Activated naive CD8-positive, alpha-beta T cell treated with anti-CD3 and anti-CD28 coated beads, Interleukin-2, amount 50 U/mL, for 24 hours (primary cell): ENCODE measurements at places on chromosomes 2 and 18.

DNA sequence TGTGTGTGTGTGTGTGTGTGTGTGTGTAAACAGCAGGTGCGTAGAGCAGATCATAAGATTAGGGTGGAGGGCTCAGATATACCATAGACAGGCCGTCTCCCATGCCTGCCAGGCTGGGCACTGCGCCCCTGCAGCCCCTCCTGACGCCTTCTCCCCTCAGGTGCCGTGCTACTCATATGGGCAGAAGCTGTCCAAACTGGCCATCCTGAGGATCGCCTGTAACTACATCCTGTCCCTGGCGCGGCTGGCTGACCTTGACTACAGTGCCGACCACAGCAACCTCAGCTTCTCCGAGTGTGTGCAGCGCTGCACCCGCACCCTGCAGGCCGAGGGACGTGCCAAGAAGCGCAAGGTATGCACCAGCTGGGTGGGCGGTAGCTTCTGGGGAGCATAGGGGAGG lies 10.0 kb downstream of the ATOH8 start:
- DNase-seq, result no peak

DNA sequence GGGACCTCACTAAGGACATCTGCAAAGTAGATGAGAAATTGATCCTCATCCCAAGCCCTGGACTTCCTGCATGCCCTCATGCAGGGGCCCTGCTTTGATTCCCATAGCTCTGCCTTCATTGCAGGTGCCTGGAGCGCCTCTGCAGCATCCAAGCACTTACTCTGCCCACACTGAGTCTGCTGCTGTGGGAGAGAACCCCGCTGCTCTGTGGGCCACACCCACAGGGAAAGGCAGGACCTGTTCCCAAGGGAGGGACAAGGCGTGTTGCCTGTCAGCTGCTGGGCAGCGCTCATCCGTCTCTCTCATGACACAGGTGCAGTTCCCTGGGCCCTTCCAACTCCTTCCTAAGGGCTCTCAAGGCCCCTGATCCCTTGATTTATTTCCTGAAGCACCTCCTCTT lies 266.8 kb upstream of the SMIM21 start:
- no peak for DNase-seq

GRCh38 chr2:120731175-120731574 lies 4.5 kb upstream of the GLI2 start:
- DNase-seq, result no peak

- no peak for DNase-seq
Observed at GRCh38 chr18:12009581-12010140, 28.4 kb downstream of the IMPA2 start.

DNA sequence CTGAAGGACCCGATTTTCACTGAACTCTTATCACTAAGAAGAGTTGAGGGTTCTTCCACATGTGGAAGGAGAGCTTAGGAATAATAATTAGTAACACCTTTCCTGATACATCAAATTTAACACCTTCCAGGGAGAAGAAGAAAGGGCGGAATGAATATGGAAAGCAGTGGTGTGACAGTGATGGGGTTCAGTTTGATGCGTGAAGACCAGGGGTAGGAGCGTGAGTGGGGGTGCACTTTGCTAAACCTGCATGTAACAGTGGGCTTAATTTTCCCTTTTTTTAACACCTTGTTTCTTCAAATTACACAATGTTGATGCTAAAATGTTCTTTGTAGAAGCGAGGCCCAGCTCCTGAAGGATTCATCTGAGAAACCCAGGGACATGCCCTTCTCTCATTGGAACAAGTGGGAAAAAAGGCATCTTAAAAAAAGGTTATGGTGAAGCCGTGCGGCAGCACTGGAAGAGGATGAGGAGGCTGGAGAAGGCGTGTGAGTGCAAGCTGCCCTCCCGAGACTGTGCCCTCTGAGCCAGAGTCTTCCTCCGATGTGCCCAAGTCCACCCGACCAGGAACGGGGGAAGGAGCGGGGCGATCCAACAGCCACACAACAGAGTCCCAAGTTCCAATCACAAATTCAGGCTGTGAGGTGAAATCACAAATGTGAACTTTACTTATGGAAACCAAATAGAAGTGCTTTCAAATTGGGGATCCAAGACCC lies 80.8 kb downstream of the MBP start:
- no peak for DNase-seq

GRCh38 chr2:133768658-133769435 lies 200.6 kb upstream of the NCKAP5 start:
- no peak for DNase-seq

DNA sequence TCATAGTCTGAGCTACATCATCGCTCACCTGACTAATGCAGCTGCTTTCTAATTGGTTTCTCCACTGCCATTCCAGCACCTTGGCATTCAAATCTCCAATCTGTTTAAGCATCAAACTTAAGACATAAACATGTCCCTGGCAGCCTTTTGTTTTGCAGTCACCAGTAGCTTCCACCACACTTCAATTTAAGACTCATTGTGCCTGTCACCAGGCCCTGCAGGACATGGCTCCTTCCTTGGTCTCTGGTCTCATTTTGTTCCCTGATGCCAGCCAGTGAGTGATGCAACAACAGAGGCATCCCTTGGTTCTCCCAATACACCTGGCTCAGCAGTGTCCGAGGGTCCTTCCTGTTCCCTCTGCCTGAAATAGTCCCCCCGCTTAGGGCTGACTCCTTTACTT lies 292.4 kb upstream of the PXDN start:
- no peak for DNase-seq

DNA sequence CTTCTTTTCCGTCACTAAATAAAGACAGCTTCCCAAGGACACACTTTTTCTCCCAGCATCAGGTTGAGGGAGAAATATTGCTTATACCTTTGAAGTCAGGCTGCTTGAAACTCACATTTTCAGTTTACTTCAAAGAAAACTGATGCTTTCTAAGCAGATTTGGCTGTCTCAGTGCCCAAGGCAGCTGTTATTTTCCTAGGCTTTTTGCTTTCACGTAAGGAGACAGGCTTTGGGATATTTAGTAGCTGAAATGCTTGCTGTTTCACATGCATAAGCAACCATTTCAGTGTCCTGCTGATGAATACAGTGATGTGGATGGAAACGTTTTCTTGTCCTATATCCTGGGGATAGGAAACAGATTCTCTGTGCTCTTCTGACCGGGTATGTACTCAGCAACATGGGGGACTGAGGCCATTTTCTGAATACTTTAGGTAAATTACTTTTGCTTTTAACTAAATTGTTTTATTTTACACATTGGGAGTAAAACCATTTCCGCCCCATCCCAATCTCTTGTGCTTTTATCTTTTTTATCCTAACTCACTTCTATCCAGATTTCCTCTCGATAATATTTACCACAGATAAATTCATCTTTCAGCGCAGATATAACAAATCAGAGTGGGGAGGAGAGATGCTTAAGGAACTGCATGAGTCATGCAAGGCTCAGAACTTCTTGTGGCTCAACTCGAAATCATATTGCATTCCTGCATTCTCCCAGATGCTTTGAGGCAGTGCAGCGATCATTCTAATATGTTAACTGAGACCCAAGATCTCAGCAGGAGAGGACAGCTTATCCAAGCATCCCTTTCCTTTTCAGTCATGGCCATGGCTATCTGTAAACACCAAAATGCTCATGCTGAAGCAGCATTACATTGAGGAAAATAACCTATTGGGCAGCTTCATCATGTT lies 22.2 kb downstream of the GALR1 start:
- no peak for DNase-seq

GRCh38 chr2:9191041-9191481 lies 15.6 kb upstream of the ASAP2 start:
- no peak for DNase-seq

- no peak for DNase-seq
Observed at GRCh38 chr2:148971547-148971946, 67.0 kb upstream of the LYPD6B start.

DNA sequence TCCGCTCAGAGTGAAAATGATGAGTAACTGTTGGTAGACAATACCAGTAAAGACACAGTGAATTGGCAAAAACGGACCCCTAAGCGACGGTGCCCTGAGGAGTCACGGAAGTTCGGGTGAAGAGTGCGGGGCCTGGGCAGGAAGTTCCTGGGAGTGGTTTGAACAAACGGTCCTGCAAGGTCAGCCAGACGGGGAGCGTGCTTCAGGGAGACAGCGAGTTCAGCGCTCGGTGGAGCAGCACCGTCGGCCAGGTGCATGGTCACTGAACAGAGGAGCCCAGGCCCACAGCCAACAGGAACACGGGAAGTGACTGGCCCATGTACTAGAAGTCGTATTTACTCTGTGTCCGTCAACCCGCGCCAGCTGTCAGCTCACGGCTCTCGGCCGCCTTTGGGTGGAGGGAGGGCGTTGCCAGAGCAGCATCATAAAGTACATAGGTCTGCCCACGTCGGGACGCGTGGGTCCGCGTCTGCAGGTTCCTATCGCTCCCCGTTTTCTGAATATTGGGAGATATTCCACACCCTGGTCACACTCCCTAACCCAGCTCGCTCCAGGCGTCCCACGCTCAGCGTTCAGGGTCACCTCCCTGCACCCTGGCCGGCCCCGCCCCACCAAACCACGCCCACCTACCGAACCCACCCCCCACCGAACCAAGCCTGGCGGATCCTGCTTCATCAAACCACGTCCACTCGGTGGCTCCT lies 75.6 kb upstream of the UXS1 start:
- peak; percentile 17 for DNase-seq

GRCh38 chr2:201704536-201704935 lies 6.1 kb upstream of the MPP4 start:
- no peak for DNase-seq

DNA sequence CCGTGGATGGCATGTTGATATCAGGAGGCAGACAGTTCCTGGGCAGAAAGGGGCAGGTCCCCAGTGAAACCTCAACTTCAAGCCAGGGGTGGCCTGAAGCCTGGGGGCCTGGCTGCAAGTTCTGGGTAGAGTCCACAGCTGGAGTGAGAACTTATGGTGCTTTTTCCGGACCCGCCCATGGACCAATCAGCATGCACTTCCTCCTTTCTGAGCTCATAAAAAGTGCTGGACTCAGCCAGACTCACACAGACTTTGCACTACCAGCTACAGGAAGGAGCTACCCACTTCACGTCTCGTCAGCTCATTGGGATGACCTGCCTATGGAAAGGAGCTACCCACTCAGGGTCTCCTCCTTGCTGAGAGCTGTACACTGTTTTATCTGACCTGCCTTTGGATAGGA lies 183.1 kb upstream of the MC4R start:
- DNase-seq, result no peak

DNA sequence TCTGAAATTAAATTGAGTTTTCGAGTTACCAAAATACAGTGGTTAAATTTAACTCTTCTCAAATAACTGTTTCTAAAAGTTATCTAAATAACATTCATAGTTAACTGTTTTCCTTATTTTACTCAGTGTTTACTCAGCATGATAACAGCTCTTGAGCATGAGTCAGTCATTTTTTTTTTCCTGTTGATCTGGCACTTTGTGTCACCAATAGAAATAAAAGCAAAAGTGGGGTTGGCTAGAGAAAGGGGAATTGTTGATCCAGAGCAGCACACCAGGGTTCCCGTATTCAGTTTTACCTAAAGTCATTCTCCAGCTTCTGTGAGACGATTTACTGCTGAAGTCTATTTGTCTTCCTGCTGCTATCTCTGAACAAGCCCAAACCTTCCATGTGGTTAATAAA lies 851.6 kb downstream of the DCC start:
- no peak for DNase-seq

DNA sequence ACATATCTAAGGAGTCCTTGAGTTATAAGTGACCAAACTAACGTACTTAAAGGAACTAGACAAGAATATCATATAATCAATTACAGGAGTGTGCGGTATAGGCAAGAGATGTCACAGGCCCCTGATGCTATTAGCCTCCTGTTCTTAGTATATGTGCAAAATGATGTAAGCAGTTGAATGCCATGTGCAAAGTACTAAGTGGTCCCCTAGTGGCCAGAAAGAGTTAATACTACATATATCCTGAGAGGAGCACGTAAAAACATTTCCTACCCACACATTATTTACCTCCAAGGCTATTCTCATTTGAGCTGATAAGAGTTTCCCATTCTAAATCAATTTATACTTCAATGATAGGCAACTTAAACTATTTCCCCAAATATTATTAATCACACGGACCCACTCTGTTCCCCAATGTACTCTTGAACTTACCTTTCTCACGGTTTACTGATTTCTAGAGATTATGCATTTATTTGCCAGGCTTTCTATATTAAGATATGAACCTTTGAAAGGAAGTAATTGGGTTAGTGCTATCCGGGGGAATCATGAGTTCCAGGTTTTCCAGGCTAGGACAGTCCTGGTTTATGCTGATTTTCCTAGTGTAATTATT lies 158.0 kb upstream of the KLHL14 start:
- no peak for DNase-seq

DNA sequence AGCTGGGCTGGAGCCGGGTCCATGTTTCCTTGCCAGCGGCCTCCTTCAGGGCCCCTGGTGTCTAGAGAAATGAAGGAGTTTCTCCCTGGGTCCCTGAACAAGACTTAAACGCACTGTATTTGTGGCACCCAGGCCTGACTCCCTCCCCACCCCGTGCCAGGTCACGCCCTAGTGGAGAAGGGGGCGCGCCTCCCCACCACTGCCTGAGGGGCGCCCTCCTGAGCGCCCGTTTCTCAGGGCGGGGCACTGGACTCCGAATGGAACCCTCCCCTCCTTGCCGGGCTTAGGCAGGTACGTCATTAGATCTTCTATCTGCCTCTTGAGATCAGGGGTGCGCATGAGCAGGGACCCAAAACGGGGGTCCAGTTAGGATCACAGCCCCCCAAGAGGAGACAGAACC lies 16.3 kb downstream of the ODC1 start:
- DNase-seq, result no peak

GRCh38 chr18:58991167-58991798 lies 126.6 kb downstream of the ZNF532 start:
- DNase-seq, result no peak

DNA sequence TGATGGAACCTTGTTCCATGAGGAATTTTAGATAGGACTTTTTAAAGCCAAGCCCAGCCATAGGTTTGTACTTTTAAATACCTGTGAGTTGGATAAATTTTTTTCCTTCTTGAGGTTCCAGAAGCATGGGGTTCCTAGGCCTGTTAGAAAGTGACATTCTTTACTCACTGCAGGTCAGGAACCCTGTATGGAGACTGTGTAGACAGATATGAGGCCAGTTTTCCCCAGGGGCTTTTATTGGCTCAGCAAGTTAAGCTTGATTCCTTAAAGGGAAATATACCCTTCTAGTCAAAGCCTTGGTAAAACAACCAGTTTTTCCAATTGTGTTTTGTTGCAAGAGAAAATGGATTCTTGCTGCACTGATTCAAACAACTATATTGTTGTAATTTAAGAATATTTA lies 38.4 kb upstream of the GMCL1 start:
- no peak for DNase-seq

GRCh38 chr2:54956111-54956627 lies 94.1 kb downstream of the RTN4 start:
- DNase-seq, result no peak
